ENCODE measurements at places on chromosomes 1 and 21. TPM values are rescaled to one million over a fixed set of nuclear protein-coding genes. Genes with fewer than 3 reads are reported as not detected.

CD164L2 gene
- total RNA-seq = not detected

IKBKE gene
- 4.3 TPM for total RNA-seq

RBM11 gene
- total RNA-seq = not detected

KRTAP7-1 gene
- 10.1 TPM for total RNA-seq

SLC5A9 gene
- total RNA-seq = 1.9 TPM

UBQLN4 gene
- 5.3 TPM for total RNA-seq

MOB3C gene
- 21.9 TPM for total RNA-seq

IL10 gene
- not detected for total RNA-seq

GPR153 gene
- total RNA-seq = 17.6 TPM
